ENCODE measurements at places on chromosomes 13 and 19. TPM values are rescaled to one million over a fixed set of nuclear protein-coding genes. Genes with fewer than 3 reads are reported as not detected.

The CELF5 gene
- total RNA-seq = not detected

- no peak for DNase-seq
These were observed 36.8 kb downstream of the ATP7B start for GRCh38 chr13:51974482-51974881.

DNA sequence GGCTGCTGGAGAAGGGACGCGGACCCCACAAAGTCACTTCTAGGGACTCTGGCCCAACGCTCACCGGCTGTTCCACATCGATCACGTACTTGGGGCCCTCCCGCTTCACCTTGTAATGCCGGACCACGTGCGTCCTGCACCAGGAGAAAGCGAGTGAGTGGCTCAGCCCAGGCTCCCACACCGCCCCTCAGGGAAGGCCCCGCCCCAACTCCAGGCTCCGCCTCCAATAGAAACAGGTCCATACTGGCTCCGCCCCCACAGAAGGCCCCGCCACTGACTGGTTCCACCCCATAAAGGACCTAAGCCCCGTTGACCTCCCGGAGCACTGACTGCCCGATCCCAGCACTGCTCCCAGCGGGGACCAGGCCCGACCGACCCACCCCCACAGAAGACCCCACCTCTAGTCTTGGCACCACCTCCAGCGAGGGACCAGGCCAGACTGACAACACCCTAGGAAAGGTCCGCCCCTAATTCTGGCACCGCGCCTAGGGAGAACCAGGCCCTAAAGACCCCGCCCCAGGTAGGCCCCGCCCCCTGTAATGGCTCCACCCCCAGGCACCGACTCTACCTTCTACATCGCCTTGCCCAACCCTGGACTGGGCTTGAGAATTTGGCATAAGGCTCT lies 11.3 kb downstream of the STAP2 start:
- DNase-seq = peak; percentile 90

- DNase-seq = no peak
These were observed 4.1 kb upstream of the C19orf81 start for GRCh38 chr19:50645107-50645506.

GRCh38 chr13:77185721-77186120 lies 141.2 kb downstream of the MYCBP2 start:
- DNase-seq = no peak

The GPR4 gene
- not detected for total RNA-seq

The HSPB6 gene
- total RNA-seq = 9.1 TPM

DNA sequence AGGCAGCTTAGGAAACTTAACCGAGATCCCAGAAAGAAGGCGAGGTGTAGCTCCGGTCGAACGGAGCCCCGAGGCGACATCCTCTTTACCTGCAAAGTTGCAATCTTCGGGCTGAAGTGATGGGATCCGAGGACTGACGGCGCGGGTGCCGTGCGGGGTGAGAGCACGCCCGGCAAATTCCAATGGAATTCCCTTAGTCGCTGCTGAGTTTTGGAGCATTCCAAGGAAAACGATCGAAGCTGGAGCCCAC lies 141 bp downstream of the TRPC4 start:
- DNase-seq = no peak

- no peak for DNase-seq
These were observed 2.5 kb downstream of the PHF11 start for GRCh38 chr13:49498206-49498605.

GRCh38 chr19:5136073-5136855 lies 167.4 kb downstream of the KDM4B start:
- no peak for DNase-seq

DNA sequence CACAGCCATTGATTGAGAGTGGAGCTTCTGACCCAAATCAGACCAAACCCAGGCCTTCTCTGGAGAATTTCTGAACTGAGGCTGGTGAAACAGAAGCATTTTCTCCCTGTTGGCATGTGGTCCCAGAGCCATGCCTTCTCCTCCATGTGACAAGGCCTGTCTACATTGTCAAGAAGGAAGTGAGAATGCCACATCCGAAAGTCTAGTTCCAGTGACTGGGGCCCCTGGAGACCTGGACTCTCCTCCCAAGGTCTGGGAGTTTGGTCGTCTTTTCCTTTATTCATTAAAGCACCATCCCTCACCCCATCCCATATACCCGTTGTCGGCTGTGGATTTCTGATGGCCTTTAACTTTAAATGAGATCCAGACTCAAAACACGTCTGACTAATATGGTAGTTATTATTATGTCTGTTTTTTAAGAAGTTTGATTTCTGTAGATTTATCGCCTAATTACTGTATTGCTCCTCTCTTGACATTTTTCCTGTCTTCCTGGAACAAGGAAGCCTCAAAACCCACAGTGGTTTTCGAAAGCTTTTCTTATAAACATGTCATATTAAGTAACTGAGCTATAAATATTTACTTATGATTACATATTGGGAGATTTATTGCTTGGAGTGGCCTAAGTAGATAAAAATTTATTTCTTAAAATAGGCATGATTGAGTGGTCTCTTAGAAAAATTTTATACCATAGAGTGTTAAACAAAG lies 128.3 kb upstream of the FRY start:
- no peak for DNase-seq

GRCh38 chr13:78341032-78341431 lies 262.3 kb downstream of the POU4F1 start:
- no peak for DNase-seq

The SLC46A3 gene
- total RNA-seq = 11.2 TPM

- no peak for DNase-seq
These were observed 864.1 kb downstream of the PCDH17 start for GRCh38 chr13:58495668-58496067.

- DNase-seq = peak; percentile 87
These were observed 27.3 kb downstream of the RUBCNL start for GRCh38 chr13:46359714-46360113.

DNA sequence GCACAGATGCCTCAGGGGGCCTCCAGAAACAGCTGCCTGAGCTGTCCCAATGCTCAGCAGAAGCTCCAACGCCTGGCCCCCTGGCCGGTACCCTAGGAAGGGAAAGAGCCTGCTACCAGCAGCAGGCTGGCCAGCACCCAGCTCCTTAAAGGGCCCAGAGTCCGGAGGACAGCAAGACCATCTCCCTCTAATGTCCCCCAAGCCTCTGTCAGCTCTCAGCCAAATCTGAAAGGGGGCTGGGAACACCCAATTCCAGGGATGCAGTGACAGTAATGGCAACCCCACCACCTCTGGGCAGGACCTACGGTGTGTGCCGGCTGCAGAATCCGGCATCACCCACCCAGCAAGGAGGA lies 4.2 kb downstream of the PPP6R1 start:
- no peak for DNase-seq

The CGB2 gene
- not detected for total RNA-seq

- no peak for DNase-seq
These were observed 37.9 kb downstream of the OR10H4 start for GRCh38 chr19:15986701-15987100.

DNA sequence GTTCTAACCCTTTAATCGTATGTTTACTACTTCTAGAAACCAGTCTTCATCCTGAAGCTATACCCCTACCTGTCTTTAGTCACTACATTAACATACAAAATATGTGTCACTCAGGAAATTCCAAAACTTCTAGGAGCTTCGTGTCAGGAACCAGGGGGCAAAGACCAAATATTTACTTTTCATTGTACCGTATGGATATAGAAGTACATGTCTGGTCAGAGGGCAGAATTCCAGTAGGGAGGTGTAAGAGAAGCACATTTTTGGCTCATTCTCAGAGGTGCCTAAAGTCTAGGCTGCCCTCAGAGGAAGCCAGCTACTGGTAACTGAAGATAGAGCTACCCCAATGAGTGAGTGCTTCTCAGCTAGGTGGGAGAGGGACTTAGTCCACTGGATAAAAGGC lies 320.7 kb downstream of the DIAPH3 start:
- DNase-seq = no peak

The TMEM86B gene
- total RNA-seq = 2.5 TPM

The ANKRD27 gene
- total RNA-seq = 31.5 TPM

- peak; percentile 34 for DNase-seq
These were observed 132.0 kb downstream of the FOXO1 start for GRCh38 chr13:40534456-40534855.

All from osteoblast (primary cell).